ENCODE measurements at places on chromosomes 5 and 9.
A peak's percentile ranks its signal among the peaks of the same experiment; 100 is the strongest.

GRCh38 chr9:79432485-79432884 is 139.3 kb upstream of the TLE4 start:
- DNase-seq, result no peak

- no peak for DNase-seq
Measured at GRCh38 chr5:146877178-146877681, 1.3 kb downstream of the PPP2R2B start.

DNA sequence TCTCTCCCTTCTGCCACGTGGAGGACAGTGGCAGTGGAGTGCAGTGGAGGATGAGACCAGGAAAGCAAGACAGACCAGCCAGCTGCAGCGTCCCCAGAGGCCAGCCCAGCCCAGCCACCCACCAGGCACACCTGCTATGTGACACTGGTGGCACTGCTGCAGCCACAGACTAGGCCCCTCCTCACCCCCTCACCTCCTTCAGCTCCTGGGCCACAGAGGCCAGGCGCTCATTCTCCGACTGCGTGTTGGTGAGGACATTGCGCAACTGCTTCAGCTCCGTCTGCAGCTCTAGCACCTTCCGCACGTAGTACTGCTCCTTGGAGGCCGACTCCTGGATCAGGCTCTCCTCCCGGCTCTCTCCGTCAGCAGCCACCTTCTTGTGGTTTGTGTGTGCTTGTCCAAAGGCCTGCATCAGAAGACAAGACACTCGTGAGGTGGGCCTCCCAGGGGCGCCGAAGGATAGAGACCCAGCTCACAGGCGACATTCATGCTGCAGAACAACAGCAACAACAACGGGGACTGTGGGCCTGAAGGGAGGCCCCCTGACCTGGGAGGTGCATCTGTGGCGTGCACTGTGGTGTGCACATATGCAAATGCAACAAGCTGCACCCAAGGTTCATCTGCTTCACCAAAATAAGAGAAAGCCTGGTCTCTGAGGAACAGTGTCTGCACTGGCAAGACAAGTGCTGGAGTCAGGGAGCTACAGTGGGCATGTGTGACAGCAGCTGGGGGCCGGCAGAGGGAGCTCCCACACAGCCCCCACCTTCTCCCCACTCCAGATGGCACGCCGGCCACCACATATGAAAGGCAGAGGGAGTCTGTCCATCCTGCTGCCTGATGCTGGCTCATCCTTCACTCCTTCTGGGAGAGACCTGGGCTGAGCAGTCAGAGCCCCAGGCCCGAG is 35.5 kb downstream of the BICD2 start:
- DNase-seq, result no peak

GRCh38 chr5:132825834-132826391 is 4.5 kb downstream of the SHROOM1 start:
- DNase-seq, result peak; percentile 58

GRCh38 chr5:172494630-172495505 is 40.5 kb upstream of the SH3PXD2B start:
- DNase-seq, result no peak

DNA sequence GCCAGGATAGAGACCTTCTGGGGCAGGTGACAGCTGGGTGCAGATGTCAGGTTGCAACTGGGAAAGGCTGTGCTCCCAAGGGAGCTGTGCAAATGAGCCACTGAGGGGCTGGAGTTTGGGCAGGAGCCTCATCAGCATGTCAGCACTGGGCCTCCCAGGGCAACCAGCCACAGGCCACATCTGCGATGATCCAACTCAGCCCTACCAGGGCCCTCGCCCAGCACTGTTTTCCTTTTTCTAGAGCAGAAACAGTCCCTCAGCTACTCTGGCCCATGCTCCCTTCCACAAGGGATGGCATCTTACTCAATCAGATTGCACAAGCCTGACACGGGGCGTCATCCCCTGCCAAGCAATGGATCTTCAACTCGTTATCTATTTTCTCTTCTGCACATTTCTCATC is 24.8 kb downstream of the NIPAL4 start:
- DNase-seq, result no peak

GRCh38 chr9:122580360-122580759 is 2.8 kb downstream of the OR1L8 start:
- no peak for DNase-seq

DNA sequence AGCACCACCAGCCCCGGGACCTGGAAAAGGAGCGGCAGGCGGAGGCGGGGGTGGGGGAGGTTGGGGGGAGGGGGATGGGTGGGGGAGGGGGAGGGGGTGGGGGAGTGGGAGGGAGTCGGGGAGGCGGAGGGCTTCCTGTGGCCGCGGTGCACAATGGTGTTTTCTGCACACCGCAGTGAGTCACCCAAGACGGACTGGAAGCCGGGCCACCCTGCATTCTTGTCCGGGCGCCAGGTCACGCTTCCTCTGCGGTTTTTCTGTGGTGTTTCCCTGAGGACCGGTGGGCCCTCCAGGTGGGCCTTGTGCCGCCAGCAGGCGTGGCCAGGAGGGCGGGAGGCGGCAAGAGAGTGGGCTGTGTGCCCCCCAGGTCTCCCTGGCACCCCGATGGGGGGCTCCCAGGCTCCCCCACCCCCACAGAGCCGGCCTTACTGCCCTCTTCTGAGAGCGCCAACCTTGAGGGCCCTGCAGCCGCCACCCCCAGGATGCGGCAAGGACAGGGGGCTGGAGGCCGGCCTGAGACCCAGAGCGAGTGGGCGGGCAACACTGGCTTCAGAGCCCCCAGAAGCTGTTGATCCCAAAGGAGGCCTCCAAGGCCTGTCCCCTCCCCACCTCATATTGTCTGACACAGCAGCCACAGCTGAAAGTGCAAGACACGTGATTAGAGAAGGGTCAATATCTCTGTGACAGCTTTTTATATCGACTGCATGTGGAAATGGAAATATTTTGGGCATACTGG is 11.1 kb downstream of the EXD3 start:
- DNase-seq, result no peak

DNA sequence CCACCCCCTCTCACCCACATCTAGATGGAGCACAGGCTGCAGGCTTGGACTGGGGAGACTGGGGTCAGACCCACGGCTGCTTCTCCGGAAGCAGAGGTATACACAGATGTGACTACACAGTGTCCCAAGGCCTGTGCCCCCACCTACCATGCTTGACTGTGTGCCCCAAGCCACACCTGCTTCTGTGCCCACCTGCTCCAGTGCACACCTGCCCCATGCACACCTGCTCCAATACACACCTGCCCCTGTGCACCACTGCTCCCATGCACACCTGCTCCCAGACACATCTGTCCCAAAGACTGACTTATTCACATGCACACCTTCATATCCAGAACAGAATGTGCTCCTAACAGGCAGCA is 5.5 kb upstream of the COL5A1 start:
- DNase-seq, result no peak

DNA sequence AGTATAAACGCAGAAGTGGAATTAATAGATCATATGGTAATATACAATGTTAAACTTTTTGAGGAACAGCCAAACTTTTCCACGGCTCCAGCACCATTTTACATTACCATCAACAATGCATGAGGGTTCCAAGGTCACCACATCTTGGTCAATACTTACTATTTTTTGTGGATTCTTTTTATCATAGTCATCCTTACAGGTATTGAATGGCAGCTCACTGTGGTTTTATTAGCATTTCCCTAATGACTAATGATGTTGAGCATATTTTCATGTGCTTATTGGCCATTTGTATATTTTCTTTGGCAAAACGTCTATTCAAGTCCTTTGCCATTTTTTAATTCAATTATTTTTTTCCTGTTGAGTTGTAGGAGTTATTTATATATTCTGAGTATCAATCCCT is 14.1 kb upstream of the RAPGEF6 start:
- no peak for DNase-seq

GRCh38 chr5:123036391-123037103 is at the start of gene PPIC:
Gene PPIC (minus strand): TSS chr5:123036725. CDS start chr5:123036625, 100 bp downstream.
- peak; percentile 77 for DNase-seq

GRCh38 chr5:67880876-67881275 is 334.7 kb upstream of the PIK3R1 start:
- DNase-seq, result no peak

Measured in ELF-1 (cell line).